Type B pancreatic cell (in vitro differentiated cells): ENCODE measurements at places on chromosomes 1 and 21. TPM values are rescaled to one million over a fixed set of nuclear protein-coding genes. Genes with fewer than 3 reads are reported as not detected.
A peak's percentile ranks its signal among the peaks of the same experiment; 100 is the strongest.

DNA sequence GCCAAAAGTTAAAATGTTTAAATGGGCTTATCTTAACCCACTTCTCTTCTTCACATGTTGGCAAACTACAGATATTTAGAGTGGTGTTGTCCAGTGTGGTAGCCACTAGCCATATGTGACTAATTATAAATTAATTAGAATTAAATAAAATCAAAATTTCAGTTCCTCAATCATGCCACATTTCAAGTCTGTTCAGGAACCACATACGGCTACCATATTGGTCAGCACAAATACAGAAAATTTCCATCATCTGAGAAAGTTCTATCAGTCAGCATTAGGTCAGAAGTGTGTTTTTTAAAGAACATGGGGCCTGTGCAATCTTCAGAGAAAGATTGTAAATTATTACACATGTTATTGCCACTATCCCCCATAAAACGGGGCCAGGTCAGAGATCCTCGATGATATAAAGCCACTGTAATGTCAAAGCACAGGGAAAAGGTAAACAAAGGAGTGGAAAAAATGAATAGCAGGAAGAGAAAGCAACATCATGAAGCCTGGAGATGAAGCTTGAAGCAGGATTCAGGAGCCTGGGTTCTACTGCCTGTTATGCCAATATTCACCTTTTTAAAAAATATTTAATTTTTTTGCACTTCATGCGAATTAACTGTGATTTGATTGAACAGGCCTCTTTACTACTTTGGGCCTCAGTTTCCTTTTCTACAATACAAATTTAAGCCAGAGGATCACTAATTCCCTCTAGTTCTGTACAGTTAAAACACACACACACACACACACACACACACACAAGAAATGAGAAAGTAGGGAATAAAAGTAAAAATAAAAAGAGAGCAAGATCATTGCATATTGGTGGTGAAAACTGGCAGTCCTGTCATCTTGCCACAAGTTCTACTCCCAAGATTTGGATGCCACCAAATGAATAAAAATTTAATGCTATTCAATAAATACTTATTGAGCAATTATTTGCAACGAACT lies 2.3 kb downstream of the RSBN1 start:
- peaks cover 19% of the 10 kb centered on the region for H3K4me1 ChIP-seq
- no peak for DNase-seq
- H3K4me3 ChIP-seq: peak overlapping the region; percentile 100
- H3K27me3 ChIP-seq: no peaks in the 10 kb centered on the region
- H3K27ac ChIP-seq: peak overlapping the region; percentile 42

- DNase-seq: no peak
- H3K4me1 ChIP-seq: peaks cover 8% of the 10 kb centered on the region
- no peak overlapping the region for H3K4me3 ChIP-seq
Observed at GRCh38 chr1:216690603-216691002, 32.6 kb downstream of the ESRRG start.

GRCh38 chr1:225629483-225629882 lies 23.4 kb downstream of the ENAH start:
- peaks cover 32% of the 10 kb centered on the region for H3K4me1 ChIP-seq
- DNase-seq: no peak
- H3K36me3 ChIP-seq: peaks cover 8% of the 10 kb centered on the region
- H3K27me3 ChIP-seq: no peaks in the 10 kb centered on the region
- no peak overlapping the region for H3K27ac ChIP-seq
- H3K4me3 ChIP-seq: no peak overlapping the region

GRCh38 chr1:181577475-181577874 lies 94.2 kb downstream of the CACNA1E start:
- H3K4me3 ChIP-seq: no peak overlapping the region
- no peak for DNase-seq
- H3K36me3 ChIP-seq: no peaks in the 10 kb centered on the region
- H3K27me3 ChIP-seq: peaks cover 8% of the 10 kb centered on the region
- H3K27ac ChIP-seq: no peak overlapping the region

- no peaks in the 10 kb centered on the region for H3K27me3 ChIP-seq
- H3K36me3 ChIP-seq: no peaks in the 10 kb centered on the region
- no peak overlapping the region for H3K4me3 ChIP-seq
Observed at GRCh38 chr1:89669441-89669840, 36.5 kb downstream of the LRRC8C start.

DNA sequence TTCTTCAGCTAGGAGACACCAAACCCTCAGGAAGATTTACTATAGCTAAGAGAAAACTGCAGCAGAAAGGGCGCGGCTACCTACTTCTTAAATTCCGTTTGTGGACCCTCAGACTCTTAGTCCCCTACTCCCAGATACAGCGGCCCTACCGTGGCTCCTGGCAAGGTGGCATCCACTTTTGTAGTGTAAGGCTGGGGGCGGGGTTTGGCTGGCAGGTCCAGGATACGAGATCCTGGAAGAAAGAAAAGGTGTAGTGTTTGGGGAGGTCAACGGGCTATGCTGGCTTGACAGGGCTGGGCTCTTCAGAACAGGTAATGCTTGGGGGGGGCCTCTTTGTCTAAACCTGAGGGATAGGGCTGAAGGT lies 280 bp downstream of the CREB3L4 start:
- H3K27ac ChIP-seq: peak overlapping the region; percentile 92
- no peaks in the 10 kb centered on the region for H3K27me3 ChIP-seq
- no peak for DNase-seq
- H3K4me1 ChIP-seq: peaks cover 32% of the 10 kb centered on the region
- peak overlapping the region; percentile 96 for H3K4me3 ChIP-seq

DNA sequence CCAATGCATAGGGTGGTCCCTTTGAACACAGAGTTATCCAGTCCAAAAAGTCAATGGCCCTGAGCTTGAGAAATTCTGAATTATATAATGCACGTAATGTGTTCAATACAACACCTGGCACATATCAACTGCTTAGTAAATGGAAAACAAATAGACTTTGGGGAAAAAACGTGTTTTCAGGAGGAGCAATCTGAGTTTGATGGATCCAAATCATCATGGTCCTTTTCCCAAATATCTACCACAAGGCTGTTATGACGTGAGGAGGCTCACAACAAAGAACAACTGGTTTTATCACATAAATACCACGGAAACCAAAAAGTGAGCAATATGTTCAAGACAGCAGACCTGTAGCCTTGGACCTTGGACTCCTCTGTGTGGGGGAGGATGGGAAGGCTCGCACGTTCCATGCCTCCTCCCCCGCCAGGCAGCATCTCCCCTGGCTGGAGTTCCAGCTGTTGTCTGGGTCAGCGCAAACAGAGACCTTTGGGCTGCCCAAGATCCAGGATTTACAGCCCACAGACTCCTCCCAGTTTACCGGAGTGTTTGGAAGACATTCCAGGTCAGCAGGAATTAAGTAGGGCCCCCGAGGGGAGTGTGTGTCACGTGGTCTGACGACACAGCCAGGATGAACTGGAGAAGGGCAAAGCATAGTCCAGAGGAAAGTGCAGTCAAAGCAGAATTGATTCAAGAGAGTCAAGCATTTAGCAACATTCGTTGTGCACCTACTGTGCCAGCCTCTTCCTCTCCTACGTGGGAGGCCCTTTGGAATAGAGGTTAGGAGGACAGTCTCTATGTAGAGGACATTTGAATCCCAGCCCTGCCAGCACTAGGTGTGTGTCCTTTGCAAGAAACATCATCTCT lies 32.2 kb upstream of the MED18 start:
- peak; percentile 76 for DNase-seq
- H3K4me3 ChIP-seq: peak overlapping the region; percentile 77
- no peaks in the 10 kb centered on the region for H3K27me3 ChIP-seq
- peaks cover 15% of the 10 kb centered on the region for H3K4me1 ChIP-seq

GRCh38 chr21:32378956-32379355 lies 13.9 kb downstream of the URB1 start:
- H3K4me1 ChIP-seq: peaks cover 9% of the 10 kb centered on the region
- H3K4me3 ChIP-seq: no peak overlapping the region
- DNase-seq: no peak
- H3K27ac ChIP-seq: no peak overlapping the region
- no peaks in the 10 kb centered on the region for H3K27me3 ChIP-seq

DNA sequence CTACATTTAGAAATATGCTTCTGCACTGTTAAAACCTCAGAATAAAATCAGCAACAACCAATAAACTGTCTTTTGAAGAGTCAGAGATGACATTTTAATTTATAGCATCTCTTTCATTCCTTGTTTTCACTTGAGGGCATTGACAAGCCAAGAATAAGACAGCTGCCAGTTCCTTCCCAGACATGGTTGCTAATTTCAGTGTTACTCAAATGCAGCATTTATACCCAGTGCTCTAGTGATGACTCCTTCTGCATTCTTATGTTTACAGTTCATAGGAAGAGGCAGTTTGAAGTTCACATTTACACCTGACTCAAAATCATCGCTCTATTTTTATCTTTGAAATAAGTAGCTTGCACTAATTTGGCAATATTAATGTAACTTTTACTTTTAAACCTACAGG lies 44.9 kb downstream of the PLA2G4A start:
- no peaks in the 10 kb centered on the region for H3K36me3 ChIP-seq
- H3K27ac ChIP-seq: no peak overlapping the region
- no peaks in the 10 kb centered on the region for H3K4me1 ChIP-seq
- no peak for DNase-seq

DNA sequence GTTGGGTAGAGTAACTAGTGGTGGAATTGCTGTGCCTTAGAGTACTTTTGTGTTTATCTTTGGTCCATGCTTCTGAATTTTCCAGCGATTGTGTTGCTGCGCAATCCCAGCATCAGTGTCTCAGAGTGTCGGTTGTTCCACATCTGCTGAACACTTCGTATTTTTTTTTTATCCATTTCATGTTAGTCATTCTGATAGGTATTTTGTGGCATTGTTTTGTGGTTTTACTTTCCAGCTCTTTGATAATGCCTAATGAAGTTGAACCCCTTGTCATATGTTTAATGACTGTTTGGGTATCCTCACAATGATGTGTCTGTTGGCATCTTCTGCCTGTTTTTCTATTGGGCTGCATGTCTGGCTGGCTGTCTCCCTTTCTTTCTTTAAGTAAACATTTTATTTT lies 13.6 kb downstream of the TUFT1 start:
- no peak overlapping the region for H3K4me3 ChIP-seq
- H3K4me1 ChIP-seq: peaks cover 16% of the 10 kb centered on the region
- H3K27me3 ChIP-seq: no peaks in the 10 kb centered on the region
- H3K36me3 ChIP-seq: peaks cover 8% of the 10 kb centered on the region

- peaks cover 56% of the 10 kb centered on the region for H3K27me3 ChIP-seq
- H3K4me3 ChIP-seq: no peak overlapping the region
- peaks cover 10% of the 10 kb centered on the region for H3K4me1 ChIP-seq
- H3K36me3 ChIP-seq: no peaks in the 10 kb centered on the region
- H3K27ac ChIP-seq: no peak overlapping the region
- DNase-seq: no peak
Observed at GRCh38 chr1:30109853-30110252, 613.5 kb downstream of the MATN1 start.

DNA sequence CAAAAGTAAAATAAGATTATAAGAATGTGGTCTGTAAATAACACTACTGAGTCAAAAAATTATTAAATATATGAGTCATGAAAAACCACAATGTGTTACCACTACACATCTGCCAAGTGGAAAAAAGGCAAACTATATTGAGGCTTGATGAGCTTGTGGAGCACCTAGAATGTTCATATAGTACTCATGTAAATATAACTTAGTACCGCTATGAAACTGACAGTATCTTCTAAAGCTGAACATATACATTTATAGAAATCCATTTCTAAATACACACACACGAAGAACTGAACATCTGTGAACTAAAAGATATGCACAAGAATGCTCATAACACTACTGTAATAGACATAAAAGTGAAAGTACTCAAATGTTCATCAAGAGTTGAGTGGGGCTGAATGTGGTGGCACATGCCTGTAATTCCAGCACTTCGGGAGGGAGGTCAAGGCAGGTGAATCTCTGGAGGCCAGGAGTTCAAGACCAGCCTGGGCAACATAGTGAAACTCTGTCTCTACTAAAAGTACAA lies 18.5 kb upstream of the GBP3 start:
- H3K27me3 ChIP-seq: no peaks in the 10 kb centered on the region
- H3K27ac ChIP-seq: no peak overlapping the region
- no peaks in the 10 kb centered on the region for H3K4me1 ChIP-seq

DNA sequence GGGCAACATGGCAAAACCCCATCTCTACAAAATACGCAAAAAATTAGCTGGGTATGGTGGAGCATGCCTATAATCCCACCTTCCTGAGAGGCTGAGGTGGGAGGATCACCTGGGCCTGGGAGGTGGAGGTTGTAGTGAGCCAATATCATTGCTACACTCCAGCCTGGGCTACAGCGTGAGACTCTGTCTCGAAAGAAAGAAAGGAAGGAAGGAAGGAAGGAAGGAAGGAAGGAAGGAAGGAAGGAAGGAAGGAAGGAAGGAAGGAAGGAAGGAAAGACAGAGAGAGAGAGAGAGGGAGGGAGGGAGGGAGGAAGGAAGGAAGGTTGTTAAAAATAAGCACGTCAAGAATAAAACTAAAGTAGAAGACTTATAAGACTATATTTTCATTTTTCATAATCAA lies 17.0 kb upstream of the ATP1A1 start:
- H3K4me1 ChIP-seq: peaks cover 4% of the 10 kb centered on the region
- no peaks in the 10 kb centered on the region for H3K27me3 ChIP-seq
- DNase-seq: no peak
- H3K36me3 ChIP-seq: no peaks in the 10 kb centered on the region
- H3K27ac ChIP-seq: no peak overlapping the region

- H3K27me3 ChIP-seq: peaks cover 4% of the 10 kb centered on the region
- no peak overlapping the region for H3K4me3 ChIP-seq
- H3K4me1 ChIP-seq: no peaks in the 10 kb centered on the region
- DNase-seq: no peak
Observed at GRCh38 chr1:31444725-31445448, 31.9 kb downstream of the SERINC2 start.

GRCh38 chr1:236099355-236099974 lies 34.6 kb upstream of the NID1 start:
- no peaks in the 10 kb centered on the region for H3K27me3 ChIP-seq
- no peak overlapping the region for H3K27ac ChIP-seq
- peaks cover 5% of the 10 kb centered on the region for H3K4me1 ChIP-seq
- no peaks in the 10 kb centered on the region for H3K36me3 ChIP-seq
- DNase-seq: no peak
- H3K4me3 ChIP-seq: no peak overlapping the region

DNA sequence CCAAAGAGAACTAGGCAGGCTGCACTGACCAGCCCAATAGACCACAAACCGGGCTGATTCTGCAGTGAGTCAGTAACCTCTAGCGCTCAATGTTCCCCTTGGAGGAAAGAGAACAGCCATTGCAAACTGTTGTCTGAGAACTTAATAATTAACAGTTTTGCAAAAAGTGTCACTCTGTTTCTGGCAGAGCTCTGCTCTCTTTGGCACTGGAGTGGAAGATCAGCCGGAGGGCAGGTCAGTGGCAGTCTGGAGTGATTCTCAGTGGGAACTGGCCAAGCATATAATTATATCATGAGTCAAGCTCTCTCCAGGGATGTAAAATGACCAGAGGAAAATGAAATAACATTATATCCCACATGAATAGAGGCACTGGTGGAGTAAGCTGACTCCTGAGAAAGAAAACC lies 238.3 kb downstream of the HLX start:
- no peak overlapping the region for H3K27ac ChIP-seq
- H3K36me3 ChIP-seq: no peaks in the 10 kb centered on the region
- peaks cover 9% of the 10 kb centered on the region for H3K4me1 ChIP-seq

The OR2M3 gene
- not detected in 2 replicates for total RNA-seq

The VANGL1 gene
- total RNA-seq: 15.3 and 25.6 TPM in 2 replicates

The WNT3A gene
- 0.21 and 6.4 TPM in 2 replicates for total RNA-seq

The CBR3 gene
- 1.0 and 1.6 TPM in 2 replicates for total RNA-seq

The ZSWIM5 gene
- 1.9 and 2.7 TPM in 2 replicates for total RNA-seq

The LORICRIN gene
- not detected in 2 replicates for total RNA-seq

The CELA3A gene
- total RNA-seq: 0.40 TPM in 1 of 2 replicates, not detected in the other

The TTC39A gene
- 16.3 and 21.1 TPM in 2 replicates for total RNA-seq

The HHIPL2 gene
- total RNA-seq: 0.14 and 2.4 TPM in 2 replicates

The C1orf174 gene
- 24.7 and 31.4 TPM in 2 replicates for total RNA-seq
